Calu3 (cell line): ENCODE measurements at places on chromosomes 2 and 18. TPM values are rescaled to one million over a fixed set of nuclear protein-coding genes. Genes with fewer than 3 reads are reported as not detected.

GRCh38 chr2:180368881-180369280 is 361.8 kb upstream of the CWC22 start:
- H3K27me3 ChIP-seq: no peaks in the 10 kb centered on the region
- no peak overlapping the region for H3K27ac ChIP-seq

DNA sequence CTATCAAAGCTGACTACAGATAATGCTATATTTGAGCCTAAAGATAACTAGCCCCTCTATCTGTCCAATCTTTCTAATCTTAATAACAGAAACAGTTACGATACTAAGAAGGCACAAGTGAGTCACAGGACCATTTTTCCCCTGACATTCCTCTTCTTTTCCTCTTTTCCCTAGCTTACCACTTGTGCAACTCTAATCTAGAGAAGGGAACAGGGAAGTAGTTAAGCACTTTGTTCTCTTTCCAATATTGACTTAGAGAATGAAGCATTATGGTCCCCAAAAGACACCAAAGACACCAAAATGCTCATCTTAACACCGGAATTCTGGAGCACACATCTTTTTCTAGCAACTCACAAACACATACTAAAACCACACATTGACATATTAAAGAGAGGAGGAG is 1.8 kb downstream of the PDE11A start:
- peaks cover 26% of the 10 kb centered on the region for H3K36me3 ChIP-seq
- no peak overlapping the region for H3K27ac ChIP-seq
- H3K4me1 ChIP-seq: peaks cover 48% of the 10 kb centered on the region
- no peak for DNase-seq
- peak overlapping the region; percentile 2 for H3K4me3 ChIP-seq

DNA sequence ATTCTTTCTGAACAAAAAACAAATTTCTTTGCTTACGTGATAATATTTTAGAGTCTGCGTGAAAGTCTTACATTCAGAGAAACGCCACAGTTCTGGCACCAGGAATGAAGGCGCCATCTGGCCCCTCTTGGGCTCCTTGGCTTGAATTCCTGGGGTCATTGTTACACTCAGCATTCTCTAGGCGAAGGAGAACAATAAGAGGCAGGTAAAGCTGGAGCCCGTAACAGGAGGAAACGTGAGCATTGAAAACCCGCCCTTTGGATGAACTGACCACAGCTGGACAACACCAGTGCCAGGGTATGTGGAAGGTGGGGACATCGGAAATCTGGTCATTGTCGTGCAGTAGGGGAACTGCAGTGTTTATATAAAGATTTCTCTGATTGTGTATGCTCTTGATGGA is 144.8 kb downstream of the RNF152 start:
- no peaks in the 10 kb centered on the region for H3K4me1 ChIP-seq
- no peak for DNase-seq
- H3K27me3 ChIP-seq: peaks cover 13% of the 10 kb centered on the region
- no peak overlapping the region for H3K4me3 ChIP-seq
- H3K27ac ChIP-seq: no peak overlapping the region

DNA sequence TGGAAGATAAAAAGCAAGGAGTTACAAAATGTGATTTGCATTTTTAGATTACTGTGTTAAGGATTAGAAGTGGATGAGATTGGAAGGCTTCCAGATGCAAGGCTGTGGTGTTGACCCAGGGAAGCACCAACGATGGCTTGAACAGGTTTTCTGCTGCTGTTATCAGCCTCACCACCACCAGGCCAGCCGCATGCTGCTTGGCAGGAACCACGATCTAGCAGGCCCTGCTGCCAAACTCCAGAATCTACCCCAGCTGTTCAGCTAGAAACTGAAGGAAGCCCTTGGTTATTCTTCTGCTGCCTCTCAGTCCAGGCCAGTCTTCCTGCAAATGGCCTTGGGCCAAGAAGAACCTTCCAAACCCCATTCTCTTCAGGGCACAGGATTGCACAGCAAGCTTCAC is 133.9 kb downstream of the MTCL1 start:
- no peak for DNase-seq
- no peaks in the 10 kb centered on the region for H3K27me3 ChIP-seq
- H3K4me3 ChIP-seq: no peak overlapping the region
- H3K4me1 ChIP-seq: peaks cover 13% of the 10 kb centered on the region
- peaks cover 5% of the 10 kb centered on the region for H3K36me3 ChIP-seq
- no peak overlapping the region for H3K27ac ChIP-seq

Gene GBX2
- total RNA-seq: 2.2 and 2.4 TPM in 2 replicates

Gene KIF5C
- total RNA-seq: 0.87 and 2.9 TPM in 2 replicates

Gene C1QL2
- total RNA-seq: not detected in 2 replicates

GRCh38 chr2:28174211-28174610 is 218.4 kb upstream of the FOSL2 start:
- no peak overlapping the region for H3K27ac ChIP-seq
- H3K27me3 ChIP-seq: no peaks in the 10 kb centered on the region
- no peaks in the 10 kb centered on the region for H3K36me3 ChIP-seq
- no peak for DNase-seq
- no peaks in the 10 kb centered on the region for H3K4me1 ChIP-seq

Gene AKAIN1
- not detected in 2 replicates for total RNA-seq

DNA sequence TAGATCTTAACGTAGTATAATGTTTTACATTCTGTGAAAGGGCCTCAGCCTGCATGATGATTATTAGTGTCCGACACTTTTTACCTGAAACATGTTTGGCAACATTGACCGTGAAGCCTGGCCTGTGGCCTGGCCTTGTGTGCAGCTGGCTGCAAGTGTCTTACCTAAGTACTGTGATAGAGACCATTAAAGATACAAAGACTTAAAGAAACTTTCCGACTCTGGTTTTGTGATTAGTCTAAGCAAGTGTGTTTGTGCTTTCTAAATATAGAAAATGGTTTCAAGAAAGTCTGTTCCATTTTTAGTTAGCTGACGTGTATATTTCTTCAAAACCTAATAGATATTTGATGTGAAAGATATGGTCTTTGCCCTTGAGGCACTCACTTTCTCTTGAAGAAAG is 601.8 kb downstream of the LRP1B start:
- DNase-seq: no peak
- no peaks in the 10 kb centered on the region for H3K36me3 ChIP-seq
- no peaks in the 10 kb centered on the region for H3K27me3 ChIP-seq
- no peak overlapping the region for H3K4me3 ChIP-seq
- H3K4me1 ChIP-seq: no peaks in the 10 kb centered on the region

Gene IL1A
- total RNA-seq: 6.4 and 14.4 TPM in 2 replicates

Gene MFSD2B
- total RNA-seq: 0.37 TPM in 1 of 2 replicates, not detected in the other

DNA sequence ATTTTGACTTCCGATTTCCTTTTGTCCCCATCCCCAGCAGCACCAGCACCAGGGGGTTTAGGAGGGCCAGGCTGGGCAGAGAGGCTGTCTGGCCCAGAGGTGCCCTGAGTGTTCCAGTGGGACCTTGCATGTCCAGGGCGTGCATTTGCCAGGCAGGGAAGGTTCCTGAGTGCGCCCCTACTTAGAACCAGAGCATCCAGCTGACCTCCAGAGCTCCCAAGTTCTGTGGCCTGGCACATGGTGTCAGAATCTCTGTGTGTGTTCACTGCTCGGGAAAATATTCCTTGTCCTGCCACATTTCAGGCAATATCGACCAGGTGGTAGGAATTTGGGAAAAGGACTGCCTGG is 5.5 kb downstream of the SIX3 start:
- H3K36me3 ChIP-seq: peaks cover 5% of the 10 kb centered on the region
- no peak overlapping the region for H3K27ac ChIP-seq
- H3K4me1 ChIP-seq: peaks cover 19% of the 10 kb centered on the region
- no peak overlapping the region for H3K4me3 ChIP-seq

DNA sequence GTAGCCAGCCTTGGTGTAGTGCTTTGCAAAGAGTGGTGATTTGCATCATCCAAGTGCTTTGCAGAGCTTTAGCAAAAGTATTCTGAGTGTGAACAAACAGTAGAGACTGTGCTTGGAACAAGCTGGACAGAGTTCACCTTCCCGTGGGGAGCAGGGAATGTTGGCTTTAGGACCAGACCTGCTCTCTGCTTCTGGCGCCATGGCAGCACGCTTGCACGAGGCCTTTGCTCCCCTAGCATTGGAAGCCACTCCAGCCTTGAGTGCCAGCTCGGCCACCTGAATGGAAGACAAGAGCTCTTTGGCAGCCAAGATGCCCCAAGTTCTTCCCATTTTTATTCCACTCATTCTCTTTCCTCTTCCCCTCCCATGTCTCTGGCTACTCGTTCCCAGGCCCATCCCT is 250.8 kb upstream of the OSR1 start:
- no peaks in the 10 kb centered on the region for H3K27me3 ChIP-seq
- H3K27ac ChIP-seq: no peak overlapping the region
- peaks cover 11% of the 10 kb centered on the region for H3K4me1 ChIP-seq
- DNase-seq: no peak
- no peak overlapping the region for H3K4me3 ChIP-seq

DNA sequence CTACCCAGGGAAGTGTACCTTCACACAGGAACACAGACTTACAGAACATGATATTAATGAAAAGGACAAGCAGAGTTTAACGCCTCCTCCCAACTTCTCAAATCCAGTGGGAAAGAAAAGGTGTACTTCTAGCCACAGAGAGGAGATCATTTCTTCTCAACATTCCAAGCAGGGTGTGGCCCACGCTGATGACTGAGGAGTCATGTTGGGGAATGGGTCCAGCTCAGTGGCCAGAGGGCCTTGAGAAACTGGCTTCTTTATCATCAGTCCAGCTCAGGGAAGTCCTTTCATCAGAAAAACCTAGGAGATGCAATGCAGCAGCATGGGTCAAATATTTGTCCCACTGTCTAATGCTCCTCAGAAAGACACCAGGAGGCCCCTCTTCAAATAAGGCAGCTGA is 63.0 kb downstream of the RBM43 start:
- no peak overlapping the region for H3K4me3 ChIP-seq
- no peaks in the 10 kb centered on the region for H3K36me3 ChIP-seq
- no peak overlapping the region for H3K27ac ChIP-seq
- no peaks in the 10 kb centered on the region for H3K4me1 ChIP-seq
- H3K27me3 ChIP-seq: peaks cover 15% of the 10 kb centered on the region
- DNase-seq: no peak

DNA sequence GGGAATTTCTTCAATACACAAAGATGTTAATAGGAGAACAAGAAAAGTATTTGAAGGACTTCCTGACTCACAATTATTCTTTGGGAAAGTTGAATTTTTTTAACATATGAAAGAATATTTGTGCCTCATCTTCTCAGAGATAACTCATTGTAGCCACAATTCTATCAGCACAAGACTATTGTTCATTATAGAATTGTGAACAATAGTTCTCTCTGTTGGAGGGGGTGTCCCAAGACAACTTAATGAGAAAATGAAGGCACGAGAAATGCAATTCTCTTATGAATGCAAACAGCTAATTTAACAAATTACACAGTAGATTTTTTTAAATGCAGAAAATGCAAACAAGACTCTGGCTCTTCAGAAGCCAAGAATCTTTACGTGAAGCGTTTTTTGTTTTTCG is 157.0 kb downstream of the BARD1 start:
- no peak for DNase-seq
- no peak overlapping the region for H3K4me3 ChIP-seq
- no peaks in the 10 kb centered on the region for H3K36me3 ChIP-seq
- no peaks in the 10 kb centered on the region for H3K4me1 ChIP-seq

Gene RAD51AP2
- total RNA-seq: not detected in 2 replicates

DNA sequence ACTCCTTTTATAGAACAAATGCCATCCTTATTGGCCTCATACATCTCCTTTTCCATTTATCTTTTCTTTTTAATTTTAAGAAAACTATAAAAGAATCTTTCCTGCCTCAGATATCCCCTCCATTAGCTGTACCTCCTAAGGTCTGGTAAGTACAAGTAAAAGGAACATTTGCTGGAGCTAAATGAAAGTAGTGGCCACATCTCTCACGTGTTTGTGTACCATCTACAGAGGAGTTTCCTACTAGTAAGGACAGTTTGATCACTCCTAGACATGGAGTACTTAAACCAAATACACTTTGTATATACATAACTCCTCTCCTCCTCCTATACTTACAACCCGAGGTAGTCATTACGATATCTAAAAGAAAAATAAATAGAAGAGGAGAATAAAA is 504.8 kb downstream of the LRRTM4 start:
- no peaks in the 10 kb centered on the region for H3K27me3 ChIP-seq
- H3K4me1 ChIP-seq: no peaks in the 10 kb centered on the region
- no peak overlapping the region for H3K27ac ChIP-seq
- no peaks in the 10 kb centered on the region for H3K36me3 ChIP-seq
- no peak for DNase-seq

- peaks cover 32% of the 10 kb centered on the region for H3K36me3 ChIP-seq
- no peaks in the 10 kb centered on the region for H3K27me3 ChIP-seq
- peak overlapping the region; percentile 92 for H3K27ac ChIP-seq
- H3K4me3 ChIP-seq: peak overlapping the region; percentile 98
These were observed 1.4 kb upstream of the YES1 start for GRCh38 chr18:813172-814071.

DNA sequence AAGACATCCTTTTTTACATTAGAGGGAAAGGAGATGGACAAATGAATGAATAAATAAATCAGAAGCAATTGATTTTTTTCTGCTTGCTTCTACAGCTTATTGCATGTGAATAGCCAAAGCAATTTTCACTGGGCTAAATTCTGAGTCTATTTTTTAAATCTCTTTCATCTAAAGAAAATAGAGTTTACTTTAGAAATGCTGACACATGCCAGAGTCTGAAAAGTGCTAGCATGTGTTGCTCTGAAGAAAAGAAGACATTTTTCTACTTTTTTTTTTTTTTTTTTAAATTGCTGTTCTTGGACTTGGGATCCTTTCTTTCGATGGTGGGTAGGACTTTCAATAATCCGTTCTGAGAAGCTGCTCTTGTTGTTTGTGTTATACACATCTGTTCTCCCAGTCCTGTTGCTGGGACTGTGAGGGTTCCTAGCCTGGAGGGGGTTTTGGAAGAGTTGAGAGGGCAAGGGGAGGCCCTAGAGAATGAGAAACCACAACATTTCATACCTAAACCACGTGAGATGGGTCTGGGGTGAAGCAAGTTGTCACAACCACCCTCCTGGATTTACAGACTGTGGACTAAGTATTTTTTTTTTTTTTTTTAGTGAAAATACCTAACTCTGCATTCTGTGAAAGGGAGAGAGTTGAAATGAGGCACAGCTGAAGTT is 193.5 kb downstream of the PRKCE start:
- H3K4me3 ChIP-seq: no peak overlapping the region
- no peaks in the 10 kb centered on the region for H3K27me3 ChIP-seq
- H3K4me1 ChIP-seq: peaks cover 4% of the 10 kb centered on the region
- DNase-seq: no peak
- H3K36me3 ChIP-seq: no peaks in the 10 kb centered on the region

Gene NT5DC4
- total RNA-seq: 10.1 and 13.6 TPM in 2 replicates

- H3K4me3 ChIP-seq: no peak overlapping the region
- no peaks in the 10 kb centered on the region for H3K36me3 ChIP-seq
- peak; percentile 37 for DNase-seq
- no peak overlapping the region for H3K27ac ChIP-seq
These were observed 28.5 kb downstream of the HRH4 start for GRCh38 chr18:24488824-24489493.

DNA sequence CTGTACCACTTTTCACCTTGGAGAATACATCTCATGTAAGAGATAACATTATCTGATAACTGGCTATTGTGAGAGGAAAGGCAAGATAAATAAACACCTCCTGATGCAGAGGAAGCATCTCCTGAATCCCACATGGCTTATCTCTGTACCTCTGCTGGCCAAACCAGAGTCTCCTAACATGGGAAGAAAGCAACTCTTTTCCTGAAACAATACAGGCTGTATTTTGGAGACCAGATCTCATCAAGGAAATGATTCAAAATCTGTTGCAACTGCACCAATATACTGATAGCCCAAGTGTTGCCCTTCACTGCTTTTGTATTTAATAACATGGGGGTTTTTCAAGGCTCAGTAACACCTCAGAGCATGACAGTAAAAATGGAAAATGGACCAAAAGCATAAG is 106.9 kb downstream of the MREG start:
- no peaks in the 10 kb centered on the region for H3K4me1 ChIP-seq
- no peak overlapping the region for H3K4me3 ChIP-seq
